ENCODE measurements at places on chromosomes 2 and 18.

GRCh38 chr18:37450434-37451132 lies 115.0 kb downstream of the CELF4 start:
- no peak for DNase-seq

- no peak for DNase-seq
Observed at GRCh38 chr2:101398116-101398821, 11.0 kb upstream of the CREG2 start.

DNA sequence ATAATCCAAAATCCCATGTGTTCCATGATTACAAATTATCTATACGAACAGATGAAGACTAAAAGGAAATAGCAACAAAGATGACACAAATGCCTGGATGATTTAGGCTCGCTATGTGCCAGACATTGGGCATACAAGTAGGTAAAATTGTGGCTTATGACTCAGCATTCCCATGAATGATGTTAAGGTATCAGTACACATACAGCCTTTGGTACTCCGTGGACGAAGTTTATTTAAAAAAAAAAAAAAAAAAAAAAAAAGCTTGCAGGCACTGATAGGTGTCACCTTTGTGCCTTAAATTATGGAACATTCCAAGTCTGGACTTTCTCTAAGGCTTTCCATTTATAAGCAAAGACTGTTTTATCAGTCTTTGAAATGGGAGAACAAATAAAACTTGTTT lies 2.7 kb downstream of the CHAC2 start:
- DNase-seq, result no peak

DNA sequence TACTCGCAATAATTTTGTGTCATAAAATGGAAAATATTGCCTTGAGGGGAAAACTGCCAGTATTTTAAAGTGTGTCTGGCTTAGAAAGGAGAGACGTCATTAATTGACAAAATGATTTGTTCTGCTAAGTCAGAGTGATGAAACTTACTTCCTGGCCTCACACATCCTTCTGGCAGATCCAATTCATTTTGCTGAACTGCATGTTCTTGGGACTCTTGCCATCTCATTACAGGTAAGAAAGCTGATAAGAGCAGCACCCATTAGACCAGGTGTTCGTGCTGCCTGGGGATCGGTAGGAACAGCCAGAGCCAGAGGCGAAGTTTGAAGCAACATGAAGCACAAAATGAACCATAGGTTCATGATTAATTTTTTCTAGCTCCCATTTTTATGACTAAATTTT lies 38.0 kb downstream of the KCNE4 start:
- DNase-seq, result no peak

DNA sequence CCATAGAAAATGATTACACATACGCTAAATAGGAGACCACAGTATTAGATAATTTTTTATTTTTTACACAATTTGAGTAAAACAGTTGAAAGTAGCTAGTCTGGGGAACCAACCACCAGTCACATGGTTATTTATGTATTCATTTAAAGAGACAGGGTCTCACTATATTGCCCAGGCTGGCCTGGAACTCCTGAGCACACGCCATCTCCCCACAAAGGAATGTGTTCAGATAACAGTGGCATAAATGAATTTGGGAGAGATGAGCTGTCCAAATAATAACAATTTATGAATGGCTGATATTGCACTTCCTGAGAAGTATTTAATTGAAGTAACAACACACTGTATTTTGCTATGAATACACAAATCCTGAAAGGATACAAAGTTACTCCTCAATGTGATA lies 39.7 kb downstream of the KIDINS220 start:
- no peak for DNase-seq

GRCh38 chr18:48924630-48925490 lies 25.9 kb downstream of the SMAD7 start:
- DNase-seq, result no peak

DNA sequence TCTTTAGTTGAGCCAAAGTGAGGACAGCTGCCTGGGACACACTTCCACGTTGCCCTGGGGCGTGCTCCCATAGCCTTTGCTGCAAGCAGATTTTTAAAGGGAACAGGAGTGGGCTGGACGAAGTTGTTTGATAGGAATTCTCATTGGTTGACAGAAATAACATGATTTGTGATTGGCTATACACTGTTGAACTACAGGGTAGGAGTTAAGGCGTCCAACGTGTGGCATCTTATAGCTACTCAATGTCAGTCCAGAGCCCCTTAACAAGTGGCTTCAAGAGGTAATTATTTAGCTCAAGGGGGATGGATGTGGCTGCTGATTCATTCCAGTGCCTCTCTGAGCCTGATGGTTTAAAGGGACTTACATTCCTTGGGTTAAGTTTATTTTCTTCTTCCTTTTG lies 65.5 kb downstream of the ACAA2 start:
- DNase-seq, result no peak

- no peak for DNase-seq
Observed at GRCh38 chr2:233422649-233423551, 68.6 kb downstream of the DGKD start.
